ENCODE measurements at places on chromosomes 7 and 10. TPM values are rescaled to one million over a fixed set of nuclear protein-coding genes. Genes with fewer than 3 reads are reported as not detected.

- no peaks in the 10 kb centered on the region for H3K27me3 ChIP-seq
- DNase-seq = no peak
- H3K4me3 ChIP-seq = no peak overlapping the region
- H3K27ac ChIP-seq = no peak overlapping the region
- H3K4me1 ChIP-seq = peaks cover 19% of the 10 kb centered on the region
- H3K36me3 ChIP-seq = peaks cover 78% of the 10 kb centered on the region
Observed at GRCh38 chr10:42816912-42817311, 34.3 kb downstream of the BMS1 start.

GRCh38 chr7:140222814-140223213, 46.0 kb upstream of the KDM7A start:
- H3K27me3 ChIP-seq = no peaks in the 10 kb centered on the region
- H3K27ac ChIP-seq = no peak overlapping the region
- H3K36me3 ChIP-seq = no peaks in the 10 kb centered on the region
- no peak overlapping the region for H3K4me3 ChIP-seq

The GFRA1 gene
- total RNA-seq = 0.11 TPM

The IKZF1 gene
- 245 TPM for total RNA-seq

- peaks cover 50% of the 10 kb centered on the region for H3K4me1 ChIP-seq
- DNase-seq = no peak
- H3K27ac ChIP-seq = peak overlapping the region; percentile 15
- no peaks in the 10 kb centered on the region for H3K36me3 ChIP-seq
Observed at GRCh38 chr10:73959484-73960243, 38.3 kb upstream of the VCL start.

DNA sequence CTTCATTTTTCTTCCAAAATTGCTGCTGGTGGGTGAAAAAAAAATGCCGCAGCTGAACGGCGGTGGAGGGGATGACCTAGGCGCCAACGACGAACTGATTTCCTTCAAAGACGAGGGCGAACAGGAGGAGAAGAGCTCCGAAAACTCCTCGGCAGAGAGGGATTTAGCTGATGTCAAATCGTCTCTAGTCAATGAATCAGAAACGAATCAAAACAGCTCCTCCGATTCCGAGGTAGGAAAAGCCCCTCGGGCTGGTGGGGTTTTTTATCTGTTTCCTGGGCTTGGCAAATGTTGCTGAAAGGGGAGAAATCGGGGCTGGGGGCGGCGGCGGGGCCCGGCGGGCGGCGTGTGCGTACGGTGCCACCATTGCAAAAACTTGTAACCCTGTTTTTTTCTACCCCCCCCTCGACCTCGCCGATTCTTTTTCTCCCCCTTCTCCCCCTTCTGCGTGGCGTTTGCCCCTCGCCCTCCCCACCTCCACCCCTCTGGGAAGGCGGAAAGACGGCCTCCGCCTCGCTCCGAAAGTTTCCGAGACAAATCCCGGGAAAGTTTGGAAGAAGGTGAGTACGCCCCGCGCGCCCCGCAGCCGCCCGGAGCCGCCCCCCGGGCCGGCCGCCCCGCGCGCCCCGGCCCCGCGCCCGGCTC, 789 bp downstream of the TCF7L2 start:
- H3K27ac ChIP-seq = peak overlapping the region; percentile 86
- peak; percentile 39 for DNase-seq
- no peaks in the 10 kb centered on the region for H3K36me3 ChIP-seq
- peaks cover 54% of the 10 kb centered on the region for H3K27me3 ChIP-seq
- H3K4me3 ChIP-seq = peak overlapping the region; percentile 86

DNA sequence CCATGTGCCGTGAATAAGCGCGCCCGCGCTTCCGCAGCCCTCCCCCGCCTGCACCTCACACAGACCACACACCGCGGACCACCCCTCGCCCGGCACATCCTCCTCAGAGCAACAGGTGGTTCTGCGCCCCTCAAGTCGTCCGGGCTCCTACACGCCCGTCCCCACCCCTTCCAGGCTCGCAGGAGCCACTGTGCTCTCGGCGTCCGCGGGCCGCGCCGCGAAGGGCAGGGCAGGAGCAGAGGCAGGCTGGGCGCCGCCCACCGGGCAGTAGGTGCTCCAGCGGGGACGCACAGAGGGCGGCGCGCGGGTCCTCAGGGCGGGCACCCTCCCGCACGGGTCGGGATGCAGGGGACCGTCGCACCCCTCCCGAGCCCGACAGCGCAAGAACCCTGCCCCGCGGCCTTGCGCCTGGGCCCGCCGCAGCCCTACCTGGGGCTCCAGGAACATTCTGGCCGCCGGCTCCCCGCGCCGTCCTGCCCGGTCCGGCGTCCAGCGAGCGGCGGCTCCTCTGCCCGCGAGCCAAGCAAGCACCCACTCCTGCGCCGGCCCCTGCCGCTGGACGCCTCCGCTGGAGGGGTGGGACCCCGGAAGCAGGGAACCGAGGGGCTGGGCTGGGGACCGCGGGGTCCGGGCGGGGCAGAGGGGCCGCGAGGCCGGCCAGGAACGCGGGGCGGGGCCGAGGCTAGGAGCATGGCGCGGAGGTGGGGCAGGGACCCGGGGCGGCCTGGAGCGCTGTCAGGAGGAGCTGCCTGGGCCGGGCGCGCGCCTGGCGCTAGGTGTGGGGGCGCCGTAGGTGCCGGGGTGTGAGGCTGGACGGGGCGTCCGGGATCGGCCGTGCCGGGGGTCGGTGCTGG, 37.4 kb downstream of the RASGEF1A start:
- H3K27ac ChIP-seq = no peak overlapping the region
- peak; percentile 34 for DNase-seq
- peaks cover 26% of the 10 kb centered on the region for H3K27me3 ChIP-seq
- H3K4me1 ChIP-seq = peaks cover 36% of the 10 kb centered on the region

- H3K36me3 ChIP-seq = no peaks in the 10 kb centered on the region
- no peak for DNase-seq
- H3K27me3 ChIP-seq = no peaks in the 10 kb centered on the region
- H3K27ac ChIP-seq = no peak overlapping the region
Observed at GRCh38 chr7:41277561-41277960, 425.3 kb downstream of the INHBA start.

The SHTN1 gene
- 0.43 TPM for total RNA-seq

The LAMB1 gene
- total RNA-seq = not detected

DNA sequence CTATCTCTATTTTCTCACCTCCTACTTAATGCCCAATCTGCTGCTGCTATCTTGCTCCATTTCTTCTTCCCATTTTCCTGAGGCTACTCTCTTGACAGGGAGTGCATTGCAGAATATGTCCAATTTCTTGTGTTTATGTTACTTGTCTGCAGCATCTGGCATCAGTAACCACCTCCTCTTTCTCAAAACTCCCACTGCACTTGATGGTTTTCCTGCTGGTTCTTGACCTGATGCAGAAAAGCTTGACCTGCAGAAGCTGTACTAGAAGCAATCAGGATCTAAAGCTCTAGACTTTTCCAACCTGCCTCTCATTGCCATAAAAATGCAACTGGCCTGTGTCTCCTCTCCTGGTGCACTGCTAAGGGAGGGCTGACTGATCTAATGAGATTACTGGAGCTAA, 287.8 kb downstream of the ZEB1 start:
- peaks cover 9% of the 10 kb centered on the region for H3K4me1 ChIP-seq
- no peak overlapping the region for H3K27ac ChIP-seq
- H3K36me3 ChIP-seq = no peaks in the 10 kb centered on the region
- no peak for DNase-seq
- no peak overlapping the region for H3K4me3 ChIP-seq

The SPDYE8 gene
- not detected for total RNA-seq

DNA sequence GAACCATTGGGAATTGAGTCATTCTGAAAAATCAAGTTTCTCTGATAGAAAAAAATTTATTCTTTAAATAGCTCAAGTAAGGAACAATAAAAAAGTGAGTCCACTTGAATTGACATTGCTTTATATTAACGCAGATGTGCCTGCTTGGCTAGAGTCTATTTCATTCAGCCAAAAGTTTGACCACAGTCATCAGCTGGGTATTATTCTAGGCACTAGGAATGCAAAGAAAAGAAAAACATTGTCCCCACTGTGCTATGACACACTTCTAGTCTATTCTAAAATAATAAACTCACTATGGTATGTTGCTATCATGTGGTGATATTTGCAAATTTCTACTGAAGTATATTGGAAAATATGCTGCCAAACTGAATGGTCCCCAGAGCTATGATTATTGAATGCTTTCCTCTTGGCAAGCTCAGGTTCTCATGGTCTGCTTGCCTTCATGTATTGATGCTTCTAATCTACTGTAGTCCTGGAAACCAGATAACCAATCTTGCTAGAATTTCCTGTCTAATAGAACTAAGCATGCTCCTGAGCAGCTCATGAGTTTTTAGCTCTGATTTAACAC, 8.3 kb downstream of the SFRP4 start:
- no peak for DNase-seq
- H3K27me3 ChIP-seq = peaks cover 14% of the 10 kb centered on the region
- H3K27ac ChIP-seq = no peak overlapping the region
- no peaks in the 10 kb centered on the region for H3K36me3 ChIP-seq
- H3K4me3 ChIP-seq = no peak overlapping the region

The ACTR1A gene
- total RNA-seq = 53.3 TPM

The NPTX2 gene
- not detected for total RNA-seq

The CCL24 gene
- not detected for total RNA-seq

- peaks cover 63% of the 10 kb centered on the region for H3K27me3 ChIP-seq
- no peak for DNase-seq
- no peak overlapping the region for H3K27ac ChIP-seq
- H3K4me3 ChIP-seq = no peak overlapping the region
- no peaks in the 10 kb centered on the region for H3K36me3 ChIP-seq
Observed at GRCh38 chr10:13003004-13003403, 1.5 kb upstream of the CCDC3 start.

DNA sequence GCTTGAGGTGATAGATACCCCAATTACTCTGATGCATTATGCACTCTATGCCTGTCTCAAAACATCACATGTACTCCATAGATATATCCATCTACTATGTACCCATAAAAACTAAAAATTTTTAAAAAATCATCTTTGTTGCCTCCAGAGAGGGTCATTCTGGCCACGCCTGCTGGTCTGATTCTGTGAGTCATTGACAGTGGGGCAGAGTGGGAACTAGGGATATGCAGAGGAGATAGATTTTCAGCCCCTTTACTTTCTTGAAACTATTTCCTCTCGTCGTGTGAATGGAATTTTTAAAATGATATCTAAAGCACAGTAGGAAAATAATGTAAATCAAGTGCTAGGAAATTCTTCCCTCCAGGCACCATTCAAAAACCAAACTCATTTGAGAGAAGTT, 715.0 kb upstream of the NRP1 start:
- no peak overlapping the region for H3K27ac ChIP-seq
- H3K4me1 ChIP-seq = peaks cover 8% of the 10 kb centered on the region
- no peaks in the 10 kb centered on the region for H3K36me3 ChIP-seq
- no peak for DNase-seq

The AGAP9 gene
- total RNA-seq = 4.1 TPM

DNA sequence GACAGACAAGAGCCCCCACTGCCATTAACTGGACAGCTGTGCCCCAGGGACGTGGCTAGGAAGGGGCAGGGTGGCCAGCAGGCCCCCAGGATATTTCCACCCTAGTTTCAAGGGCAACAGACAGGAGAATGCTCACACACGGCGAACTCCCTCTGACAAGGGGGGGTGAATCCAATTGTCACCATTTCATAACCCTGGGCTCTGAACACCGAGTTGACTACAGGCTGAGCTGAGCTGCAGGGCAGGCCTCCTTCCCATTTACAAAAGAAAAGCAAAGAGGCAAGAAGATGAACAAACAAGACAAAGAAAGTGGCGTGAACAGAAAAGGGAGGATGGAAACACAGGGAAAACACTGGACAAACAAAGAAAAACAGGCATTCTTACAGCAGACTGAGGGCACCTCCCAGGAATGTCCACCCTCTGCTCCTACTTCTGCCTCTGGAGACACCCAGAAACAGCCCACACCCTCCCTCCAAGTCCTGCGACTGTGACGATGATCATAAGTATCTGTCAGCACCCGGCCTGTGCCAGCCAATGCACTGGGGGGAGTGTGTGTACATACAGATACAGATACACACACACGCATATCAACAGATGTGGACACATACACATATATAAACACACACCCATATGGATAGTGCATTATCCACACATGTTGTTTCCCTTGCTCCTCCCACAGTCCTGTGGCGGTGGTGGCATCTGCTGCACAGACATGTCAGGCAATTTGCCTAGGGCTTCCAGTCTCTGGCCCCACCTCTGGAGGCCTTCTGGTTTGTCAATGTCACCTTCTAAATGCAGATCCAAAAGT, 66.2 kb downstream of the FAM53B start:
- H3K36me3 ChIP-seq = peaks cover 38% of the 10 kb centered on the region
- H3K4me1 ChIP-seq = peaks cover 70% of the 10 kb centered on the region
- H3K27me3 ChIP-seq = no peaks in the 10 kb centered on the region
- DNase-seq = peak; percentile 30
- no peak overlapping the region for H3K4me3 ChIP-seq

DNA sequence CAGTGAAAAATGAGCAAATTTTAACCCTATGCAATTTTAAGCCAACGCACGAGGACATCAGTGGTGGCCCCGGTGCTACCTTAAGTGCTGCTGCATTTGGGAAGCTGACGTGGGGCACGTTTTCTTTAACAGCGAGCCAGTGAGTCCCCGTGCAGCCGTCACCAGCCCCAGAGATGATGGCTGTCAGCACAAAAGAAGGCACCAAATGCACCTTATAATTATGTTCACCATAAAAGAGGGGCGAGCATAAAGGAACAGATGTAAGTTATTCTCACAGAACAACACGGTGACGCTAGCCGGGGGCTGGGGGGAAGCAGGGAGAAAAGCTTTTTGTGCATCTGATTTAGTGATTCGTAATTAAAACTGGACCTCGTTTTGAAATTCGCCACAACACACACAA, 260.1 kb downstream of the DNAJB6 start:
- no peak overlapping the region for H3K27ac ChIP-seq
- DNase-seq = no peak
- H3K4me1 ChIP-seq = no peaks in the 10 kb centered on the region
- no peaks in the 10 kb centered on the region for H3K36me3 ChIP-seq

All from activated CD4-positive, alpha-beta T cell treated with anti-CD3 and anti-CD28 coated beads for 36 hours (primary cell).